Activated naive CD8-positive, alpha-beta T cell treated with anti-CD3 and anti-CD28 coated beads for 36 hours (primary cell): ENCODE measurements at places on chromosomes 13 and 19.
A peak's percentile ranks its signal among the peaks of the same experiment; 100 is the strongest.

DNA sequence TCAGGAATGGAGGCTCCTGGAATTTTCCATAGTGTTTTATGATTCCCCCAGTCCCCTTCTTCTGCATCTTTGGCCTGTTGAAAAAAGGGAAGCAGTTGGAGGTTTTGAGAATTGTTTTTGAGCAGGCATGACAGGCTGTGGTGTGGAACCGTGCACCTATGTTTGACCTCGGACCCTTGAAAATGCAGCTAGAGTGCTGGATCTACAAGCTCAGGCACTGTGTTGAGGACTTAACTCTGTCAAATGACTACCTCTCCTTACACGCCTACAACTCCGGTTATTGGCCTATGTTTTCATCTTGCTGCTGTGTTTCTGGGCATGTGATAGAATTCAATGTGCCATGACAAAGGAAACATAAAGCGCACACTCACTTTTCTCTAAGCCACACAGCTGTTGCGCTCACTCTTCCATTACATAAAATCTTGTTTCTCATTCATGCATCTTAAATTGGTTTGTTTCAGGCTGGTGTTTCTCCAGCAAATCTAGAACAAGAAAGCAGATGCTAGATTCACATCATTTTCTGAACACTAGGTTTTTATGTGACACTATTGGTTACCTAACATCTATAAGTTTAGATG is 616.6 kb downstream of the FGF9 start:
- no peak for DNase-seq

GRCh38 chr19:19067276-19068072 is 3.7 kb downstream of the SLC25A42 start:
- no peak for DNase-seq

DNA sequence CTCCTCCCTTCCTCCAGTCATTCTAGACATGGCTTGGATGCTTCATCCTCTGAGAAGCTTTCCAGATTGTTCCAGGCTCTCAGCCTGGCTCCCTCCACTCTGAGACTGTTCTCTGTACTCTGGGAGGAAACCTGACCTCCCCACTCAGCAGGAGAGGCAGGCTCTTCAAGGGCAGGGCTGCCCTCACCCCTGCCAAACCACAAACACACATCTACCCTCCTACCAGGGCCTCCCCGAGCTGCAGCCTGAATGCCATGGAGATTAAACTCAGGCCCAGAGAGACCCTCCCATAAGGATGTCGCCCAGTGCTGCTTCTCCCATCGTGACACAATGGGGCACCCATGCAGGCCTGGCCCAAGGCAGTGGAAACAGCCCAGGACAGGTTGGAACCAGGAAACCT is 16.2 kb downstream of the NUMBL start:
- DNase-seq = no peak

- no peak for DNase-seq
Measured at GRCh38 chr19:27679399-27679798, 1533.6 kb downstream of the UQCRFS1 start.

DNA sequence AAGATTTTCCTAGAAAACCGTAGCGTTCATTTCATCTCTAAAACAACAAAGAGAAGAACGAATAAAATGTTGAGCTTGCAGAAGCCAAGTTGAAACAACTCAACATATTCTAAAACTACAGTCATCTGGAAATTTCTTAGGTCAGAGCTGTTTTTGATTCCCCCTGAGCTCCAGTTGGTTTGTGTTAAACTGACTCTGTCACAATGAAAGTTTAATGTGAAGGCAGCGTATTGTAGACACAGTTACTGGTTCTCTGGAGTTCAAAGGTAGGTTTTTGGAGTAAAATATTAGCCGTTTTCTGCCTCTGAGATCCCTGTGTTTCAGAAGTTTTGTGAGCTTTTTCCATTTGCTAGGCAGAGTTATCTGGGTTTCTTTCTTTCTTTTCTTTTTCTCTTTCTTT is 2.2 kb downstream of the ARHGEF7 start:
- no peak for DNase-seq

GRCh38 chr13:65592731-65593130 is 1637.4 kb downstream of the PCDH9 start:
- DNase-seq = no peak

- peak; percentile 38 for DNase-seq
Measured at GRCh38 chr13:73715114-73715910, 418.9 kb downstream of the KLF12 start.

- no peak for DNase-seq
Measured at GRCh38 chr13:27024776-27025492, 146.7 kb downstream of the USP12 start.

- DNase-seq = no peak
Measured at GRCh38 chr13:50916701-50917184, 7.2 kb downstream of the RNASEH2B start.

GRCh38 chr13:30719525-30719914 is 15.8 kb upstream of the ALOX5AP start:
- no peak for DNase-seq

- no peak for DNase-seq
Measured at GRCh38 chr19:18417250-18418028, 1.8 kb upstream of the SSBP4 start.

DNA sequence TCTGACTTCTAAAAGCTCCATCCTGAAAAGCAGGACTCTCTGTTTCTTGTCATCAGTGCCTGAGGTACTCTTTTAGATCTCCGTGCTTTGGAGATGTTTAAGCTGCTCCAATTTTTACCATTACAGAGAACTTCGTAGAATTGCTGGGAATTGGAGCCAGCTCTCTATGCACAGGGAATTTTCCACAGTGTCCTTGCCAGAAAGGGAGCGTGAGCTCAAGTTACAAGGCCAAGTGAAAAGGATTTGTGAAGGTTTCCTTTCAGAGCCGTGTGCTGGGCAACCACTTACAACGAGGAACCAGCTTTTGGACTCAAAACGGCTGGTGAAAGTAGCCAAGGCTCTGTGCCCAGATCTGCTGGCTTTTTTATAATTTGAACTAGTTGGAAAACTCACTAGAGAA is 82.6 kb downstream of the NUFIP1 start:
- no peak for DNase-seq

GRCh38 chr19:35959040-35959967 is 23.1 kb downstream of the LRFN3 start:
- peak; percentile 77 for DNase-seq

GRCh38 chr13:20573186-20573585 is 6.2 kb downstream of the IFT88 start:
- DNase-seq = no peak

- DNase-seq = no peak
Measured at GRCh38 chr19:1357531-1358109, 26.1 kb upstream of the NDUFS7 start.

GRCh38 chr19:8609279-8610040 is 1.1 kb downstream of the ADAMTS10 start:
- peak; percentile 25 for DNase-seq

DNA sequence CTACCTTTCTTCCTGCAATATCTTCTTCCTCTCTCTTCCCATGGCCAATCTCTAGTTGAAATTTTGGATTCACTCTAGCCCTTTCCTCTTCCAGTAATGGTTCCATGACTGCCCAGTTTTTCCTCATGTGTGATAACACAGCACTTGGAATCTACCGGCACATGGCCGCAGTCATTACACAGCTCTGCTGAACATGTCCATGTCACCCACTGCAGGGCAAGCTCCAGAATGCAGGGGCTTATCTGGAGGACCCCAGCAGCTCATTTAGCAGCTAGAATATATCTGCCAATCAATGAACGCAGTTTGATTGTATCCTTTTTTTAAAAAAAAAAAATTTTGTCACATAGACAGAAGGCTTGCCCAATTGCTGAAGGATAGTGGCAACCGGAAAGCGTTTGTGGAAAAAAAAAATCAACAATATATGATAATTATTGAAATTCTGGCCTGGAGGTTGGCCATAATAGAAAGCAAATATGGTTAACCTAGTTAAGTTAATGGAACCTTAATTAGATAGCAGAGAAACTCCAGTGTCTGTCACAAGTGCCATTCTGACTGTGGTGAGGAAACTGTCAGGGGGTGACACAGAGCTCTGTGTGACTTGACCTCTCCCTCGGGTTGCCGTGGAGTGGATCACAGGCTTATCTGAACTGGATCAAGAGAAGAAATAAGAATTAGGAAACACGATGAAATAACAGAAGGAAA is 426.7 kb downstream of the LIG4 start:
- no peak for DNase-seq

DNA sequence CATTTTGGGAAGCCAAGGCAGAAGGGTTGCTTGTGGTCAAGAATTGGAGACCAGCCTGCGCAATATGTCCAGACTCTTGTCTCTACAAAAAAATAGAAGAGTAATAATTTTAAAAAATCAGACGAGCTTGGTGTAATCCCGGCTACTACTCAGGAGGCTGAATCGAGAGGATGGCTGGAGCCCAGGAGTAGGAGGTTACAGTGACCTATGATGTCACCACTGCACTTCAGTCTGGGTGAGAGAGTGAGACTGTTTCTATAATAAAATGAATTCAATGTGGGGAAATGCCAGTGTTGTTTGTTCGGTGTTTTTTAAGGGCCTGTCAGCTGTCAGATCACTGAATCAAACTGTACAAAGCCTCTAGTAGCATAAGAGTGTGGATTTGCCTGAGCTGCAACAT is 1.2 kb upstream of the FBXL3 start:
- no peak for DNase-seq

DNA sequence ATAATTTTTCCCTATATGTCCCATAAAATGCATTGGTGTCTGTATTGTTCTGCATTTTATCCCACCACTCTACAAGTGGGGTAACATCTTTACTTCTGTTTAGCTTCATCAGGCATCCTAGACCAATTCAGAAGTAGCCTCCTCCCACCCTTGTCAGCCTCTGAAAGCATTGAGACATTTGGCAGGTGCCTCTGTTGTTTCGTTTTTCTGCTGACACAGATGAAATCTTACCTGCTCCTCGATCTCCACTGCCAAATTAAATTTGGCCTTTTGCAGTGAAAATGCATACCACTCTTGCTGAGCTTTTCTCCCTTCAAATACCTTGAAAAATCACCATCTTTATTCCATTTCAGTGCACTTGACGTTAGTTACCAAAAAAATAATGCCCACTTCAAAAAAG is 83.5 kb upstream of the STARD13 start:
- DNase-seq = no peak

- no peak for DNase-seq
Measured at GRCh38 chr13:19169991-19170390, 11.6 kb downstream of the TUBA3C start.

DNA sequence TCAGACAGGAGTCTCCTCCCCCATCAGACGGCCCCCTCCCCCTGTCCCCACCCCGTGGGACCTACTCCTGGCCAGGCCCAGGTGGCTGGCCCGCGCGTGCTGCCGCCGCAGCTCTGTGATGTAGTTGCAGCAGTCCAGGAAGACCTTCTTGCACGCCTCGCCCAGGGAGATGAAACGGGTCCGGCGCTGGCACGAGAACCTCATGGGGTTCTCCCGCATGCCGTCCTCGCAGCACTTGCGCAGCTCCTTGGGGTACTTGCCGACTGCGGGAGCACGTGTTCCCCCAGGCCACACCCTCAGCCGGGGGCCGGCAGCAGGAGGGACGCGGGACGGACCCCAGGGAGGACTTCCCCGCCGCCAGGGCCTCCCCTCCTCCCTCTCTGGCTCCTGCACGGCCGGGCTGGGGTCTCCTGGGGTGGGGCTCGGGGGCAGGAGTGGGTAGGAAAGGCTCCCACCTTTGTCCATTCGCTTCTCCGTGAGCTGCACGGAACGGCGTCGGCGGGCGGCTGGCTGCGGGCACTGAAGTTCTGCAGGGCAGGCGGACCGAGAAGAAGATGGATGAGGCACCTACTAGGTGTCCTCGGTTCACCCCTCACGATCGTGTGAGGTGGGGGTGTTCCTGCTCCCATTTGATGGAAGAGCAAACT is 13.3 kb downstream of the C3 start:
- DNase-seq = no peak

DNA sequence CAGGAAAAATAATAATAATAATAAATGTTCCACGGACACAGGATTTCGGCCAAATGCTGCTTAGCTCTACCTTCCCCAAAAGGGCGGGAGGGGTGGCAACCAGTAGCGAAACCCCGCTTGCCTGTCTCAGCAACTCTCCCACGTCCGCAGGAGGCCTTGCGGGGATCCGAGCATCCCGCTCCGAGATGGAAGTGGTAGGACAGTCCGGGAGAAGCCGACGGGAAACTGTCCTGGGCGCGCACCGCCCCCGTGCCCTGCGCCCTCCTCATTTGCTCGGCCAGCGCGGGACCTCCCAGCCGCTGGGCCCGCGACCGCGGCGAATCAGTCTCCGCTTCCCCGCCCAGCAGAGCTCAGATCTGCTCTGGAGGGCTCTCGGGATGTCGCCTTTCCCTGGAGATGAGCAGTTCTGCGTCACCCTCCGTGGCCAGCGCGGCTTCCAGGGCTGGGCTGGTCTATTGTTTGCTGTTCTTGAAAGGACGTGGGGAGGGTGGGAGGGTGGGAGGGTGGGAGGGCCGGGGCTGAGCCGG is 48.9 kb upstream of the PABPC3 start:
- DNase-seq = no peak

DNA sequence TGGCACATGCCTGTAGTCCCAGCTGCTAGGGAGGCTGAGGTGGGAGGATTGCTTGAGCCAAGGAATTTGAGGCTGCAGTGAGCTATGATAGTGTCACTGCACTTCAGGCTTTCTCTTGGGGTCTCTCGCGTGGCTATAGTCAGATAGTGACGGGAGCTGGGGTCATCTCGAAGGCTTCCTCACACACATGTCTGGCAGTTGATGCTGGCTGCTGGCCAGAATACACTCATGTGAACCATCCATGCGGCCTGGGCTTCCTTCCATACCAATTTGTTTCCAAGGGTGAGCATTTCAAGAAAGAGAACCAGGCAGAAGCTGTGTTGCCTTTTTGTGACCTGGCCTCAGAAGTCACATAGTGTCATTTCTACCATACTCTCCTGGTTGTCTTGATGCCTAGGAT is 26.4 kb downstream of the LEUTX start:
- DNase-seq = no peak

GRCh38 chr13:42395086-42395821 is 123.3 kb downstream of the AKAP11 start:
- peak; percentile 40 for DNase-seq

DNA sequence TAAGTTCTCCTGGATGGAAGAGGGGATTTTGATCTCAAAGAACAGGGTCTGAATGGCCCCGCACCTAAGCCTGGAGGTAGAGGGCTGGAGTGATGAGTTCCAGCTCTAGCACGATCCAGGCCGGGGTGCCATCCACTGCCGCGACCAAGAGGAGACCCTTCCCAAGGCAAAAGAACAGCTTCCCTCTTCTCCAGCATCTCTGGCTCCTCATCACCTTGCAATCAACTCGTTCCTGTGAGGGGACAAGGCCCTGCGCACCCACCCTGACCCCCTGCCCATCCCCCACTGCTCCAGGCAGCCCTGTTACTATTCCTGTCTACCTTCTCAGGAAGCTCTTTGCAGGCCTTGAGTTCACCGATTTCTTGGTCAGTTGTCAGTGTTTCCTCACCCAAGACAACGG is 17.8 kb downstream of the COL4A1 start:
- DNase-seq = no peak
